ENCODE measurements at places on chromosomes 3 and 15.

GRCh38 chr3:44628716-44629115 is 3.9 kb downstream of the ZNF197 start:
- DNase-seq: no peak

- DNase-seq: no peak
Measured at GRCh38 chr3:62421207-62421606, 47.9 kb upstream of the FEZF2 start.

DNA sequence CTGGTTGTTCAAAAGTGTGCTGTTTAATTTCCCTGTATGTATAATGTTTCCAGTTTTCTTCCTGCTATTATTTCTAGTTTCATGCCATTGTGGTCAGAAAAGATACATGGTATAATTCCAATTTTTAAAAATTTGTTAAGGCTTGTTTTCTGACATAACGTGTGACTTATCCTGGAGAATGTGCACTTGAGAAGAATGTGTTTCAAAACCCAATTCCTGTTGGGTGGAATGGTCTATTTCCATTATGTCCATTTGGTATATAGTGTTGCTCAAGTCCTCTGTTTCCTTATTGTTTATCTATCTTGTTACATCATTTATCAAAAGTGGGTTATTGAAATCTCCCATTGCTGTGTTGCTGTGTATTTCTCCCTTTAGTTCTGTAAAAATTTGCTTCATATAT is 215.4 kb downstream of the GREM1 start:
- DNase-seq: no peak

GRCh38 chr3:157447026-157447694 is 10.5 kb downstream of the PTX3 start:
- no peak for DNase-seq

Measured in NCI-H146 (cell line).